Fibroblast of skin of scalp (primary cell): ENCODE measurements at places on chromosomes 2 and 18.

DNA sequence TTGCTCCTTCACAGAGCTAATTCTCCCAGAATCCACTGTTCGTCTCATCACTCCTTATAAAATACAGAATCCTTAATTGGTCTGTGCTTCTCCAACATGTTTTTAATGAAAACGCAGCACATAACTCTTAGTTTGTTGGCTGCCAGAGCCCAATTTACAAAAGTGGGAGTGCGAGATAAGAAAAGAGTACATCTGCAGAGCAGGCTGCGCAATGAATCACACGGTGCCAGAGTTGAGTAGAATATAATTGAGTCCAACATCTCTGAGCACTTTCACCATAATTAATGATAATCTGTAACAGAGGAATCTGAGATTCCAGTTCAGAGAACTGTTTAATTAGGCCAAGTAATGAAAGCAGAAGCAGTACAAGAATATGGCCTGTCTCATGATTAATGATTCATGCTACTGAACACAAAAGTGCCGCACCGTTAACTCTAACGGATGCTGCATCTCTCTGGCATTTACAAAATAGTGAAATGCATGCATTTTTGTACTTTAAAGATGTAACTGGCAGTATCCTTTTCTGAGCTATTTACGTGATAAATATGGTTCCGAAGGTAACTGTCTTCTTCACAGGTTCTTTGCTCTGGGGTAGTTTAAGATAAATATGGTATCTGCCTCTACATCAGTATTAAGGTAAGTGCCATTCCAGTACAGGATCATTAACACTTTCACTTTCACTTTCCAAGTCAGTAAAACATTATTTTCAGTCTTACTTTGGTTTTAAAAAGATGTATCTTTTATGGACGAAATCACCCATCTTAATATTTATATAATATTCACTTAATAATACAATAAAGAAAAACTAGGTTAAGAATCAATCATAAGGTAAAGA, 785.6 kb downstream of the NR4A2 start:
- peak; percentile 2 for DNase-seq

- DNase-seq: no peak
These were observed 83.4 kb downstream of the ZFP36L2 start for GRCh38 chr2:43142921-43143438.

DNA sequence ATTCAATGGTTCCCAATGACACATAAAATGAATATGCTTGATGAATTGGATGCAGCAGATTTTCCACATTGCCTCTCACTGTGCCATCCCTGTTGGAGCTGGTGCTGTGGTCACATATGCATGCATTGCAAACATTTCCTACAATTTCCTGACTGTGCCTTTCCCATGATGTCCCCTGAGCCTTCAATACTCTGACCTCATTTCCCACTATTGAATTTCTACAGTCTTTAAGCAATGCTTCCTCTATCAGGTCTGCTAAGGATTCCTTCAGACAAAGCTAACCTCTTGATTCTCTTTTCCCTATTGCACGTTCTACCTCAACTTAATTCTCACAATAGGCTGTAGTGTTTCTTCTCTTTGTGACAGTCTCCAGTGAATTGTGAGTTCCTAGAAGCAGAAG, 342.5 kb upstream of the CRIM1 start:
- peak; percentile 0 for DNase-seq

- peak; percentile 95 for DNase-seq
These were observed 329.9 kb downstream of the DLGAP1 start for GRCh38 chr18:4125224-4125623.

GRCh38 chr18:55539240-55539639, 48.8 kb downstream of the TCF4 start:
- peak; percentile 49 for DNase-seq

DNA sequence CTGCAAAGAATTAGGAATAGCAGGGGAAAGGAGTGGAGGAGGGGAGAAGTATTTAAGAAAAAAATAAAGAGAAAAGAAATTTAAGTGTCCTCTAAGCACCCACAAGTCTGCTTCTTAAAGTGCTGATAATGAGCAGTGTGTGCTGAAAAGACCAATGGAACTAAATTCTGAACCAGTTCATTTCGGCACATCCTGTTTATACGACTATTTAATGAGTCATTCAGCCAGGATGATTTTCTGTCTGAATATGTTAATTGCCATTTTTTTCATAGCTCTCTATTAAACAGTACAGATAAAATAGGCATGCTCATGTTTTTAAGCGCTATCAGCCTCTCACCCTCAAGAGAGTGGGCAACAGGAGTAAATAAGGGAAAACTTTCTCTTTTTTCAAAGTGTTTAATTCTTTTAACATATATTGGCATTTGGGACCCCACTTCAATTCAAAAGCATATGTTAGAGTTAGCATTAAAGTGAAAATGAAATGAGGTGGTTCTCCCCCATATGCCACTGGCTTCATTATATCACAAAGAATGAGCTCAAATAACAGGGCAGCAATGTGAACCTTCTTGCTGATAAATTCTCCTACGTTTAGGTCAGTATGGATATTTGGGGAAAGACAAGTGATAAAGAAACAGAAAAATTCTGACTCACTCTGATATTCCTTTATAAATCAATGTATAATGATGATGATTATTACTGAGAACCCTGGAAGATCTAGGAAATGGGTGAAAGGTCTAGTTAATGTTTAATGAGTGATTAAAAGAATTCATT, 87.5 kb downstream of the TCF4 start:
- peak; percentile 87 for DNase-seq

- DNase-seq: no peak
These were observed 105.7 kb downstream of the DPP10 start for GRCh38 chr2:114548151-114548550.

- DNase-seq: no peak
These were observed 17.5 kb downstream of the FTCDNL1 start for GRCh38 chr2:199833525-199833924.

DNA sequence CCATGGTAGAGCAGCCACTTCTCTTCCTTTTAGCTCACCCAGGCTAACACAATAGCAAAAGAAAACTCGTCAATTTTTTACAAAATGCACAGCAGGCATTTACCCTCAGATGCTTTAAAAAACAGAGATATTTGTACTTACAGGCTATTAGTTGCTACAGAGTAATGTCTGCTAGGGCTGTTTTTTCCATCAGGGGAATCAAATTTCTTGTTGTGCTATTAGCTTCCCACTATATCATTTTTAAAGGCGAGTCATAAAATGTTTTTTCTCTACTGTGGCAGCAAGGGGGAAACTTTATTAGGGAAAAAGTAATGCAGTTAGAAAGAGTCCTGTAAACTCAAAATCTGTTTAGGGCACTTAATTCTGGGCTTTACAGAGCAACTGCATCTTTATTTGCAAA, 277.9 kb upstream of the THSD7B start:
- DNase-seq: no peak

DNA sequence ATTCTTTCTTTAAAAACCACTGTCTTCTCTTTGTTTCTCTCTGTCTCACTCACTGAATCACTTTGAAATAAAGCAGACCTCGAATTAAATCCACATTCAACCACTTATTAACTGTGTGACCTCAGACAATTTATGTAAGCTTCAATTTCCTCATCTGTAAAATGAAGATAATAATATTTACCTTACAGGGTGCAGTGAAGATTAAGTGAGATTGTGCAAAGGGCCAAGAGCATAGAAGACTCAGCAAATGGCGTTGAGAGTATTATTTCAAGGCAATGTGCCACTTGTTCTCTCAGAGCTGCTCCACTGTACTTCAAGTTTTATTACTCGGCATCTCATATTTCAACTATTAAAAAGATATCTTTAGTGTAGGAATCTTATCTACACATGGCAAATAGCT, 454.2 kb upstream of the HNRNPA3 start:
- DNase-seq: no peak

DNA sequence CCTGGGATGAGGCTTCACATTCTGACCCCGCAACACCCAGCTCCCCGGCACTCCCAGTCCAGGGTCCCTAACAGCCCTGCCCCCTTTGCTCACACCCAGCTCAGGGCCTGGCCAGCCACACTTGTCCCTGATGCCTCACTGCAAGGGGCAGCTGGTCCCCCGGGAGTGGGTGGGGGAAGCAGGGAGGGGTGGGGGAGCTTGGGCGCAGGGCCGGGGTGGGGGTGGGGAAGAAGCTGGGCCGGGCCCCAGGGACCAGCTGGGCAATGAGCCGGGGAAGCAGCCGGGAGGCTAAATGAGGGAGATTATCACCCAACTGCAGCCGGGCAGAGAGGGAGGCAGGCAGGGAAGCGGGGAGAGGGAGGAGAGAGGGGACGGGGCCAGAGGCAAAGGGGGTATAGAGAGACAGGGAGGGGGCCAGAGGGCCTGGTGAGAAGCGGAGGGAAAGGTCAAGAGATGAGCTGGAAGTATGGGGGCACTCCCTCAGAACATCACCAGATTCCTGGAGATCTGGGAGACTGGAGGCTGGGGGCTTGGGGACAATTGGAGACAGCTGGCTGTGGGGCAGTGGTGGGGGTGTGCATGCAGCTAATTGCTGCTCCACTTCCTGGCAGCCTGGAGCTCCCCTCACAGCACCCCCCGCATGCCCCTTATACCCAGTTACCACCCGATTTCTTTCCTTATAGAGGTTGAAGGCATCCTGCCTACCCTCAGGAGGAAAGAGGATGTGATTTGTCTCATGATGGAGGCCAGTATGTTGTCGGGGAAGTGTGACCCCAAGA, 2.5 kb upstream of the ASIC4 start:
- DNase-seq: no peak

GRCh38 chr2:164899121-164899520, 56.2 kb downstream of the SLC38A11 start:
- no peak for DNase-seq

DNA sequence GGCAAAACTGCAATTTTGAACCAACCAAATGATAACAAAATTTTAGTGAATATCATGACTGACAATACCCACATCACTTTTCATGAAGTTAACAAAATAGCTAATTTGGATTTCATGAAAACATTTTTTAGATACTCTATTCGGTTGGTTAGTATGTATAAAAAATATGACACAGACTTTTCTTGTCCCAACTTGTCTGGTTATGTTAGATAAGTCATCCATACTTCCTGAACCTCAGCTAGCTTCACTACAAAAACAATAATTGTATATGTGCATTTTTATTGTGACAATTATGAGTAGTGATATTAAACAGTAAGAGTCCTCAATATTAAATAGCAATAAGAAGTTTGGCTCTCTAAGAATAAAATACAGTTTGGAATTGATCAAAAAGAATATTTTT, 408.1 kb upstream of the DSEL start:
- no peak for DNase-seq

DNA sequence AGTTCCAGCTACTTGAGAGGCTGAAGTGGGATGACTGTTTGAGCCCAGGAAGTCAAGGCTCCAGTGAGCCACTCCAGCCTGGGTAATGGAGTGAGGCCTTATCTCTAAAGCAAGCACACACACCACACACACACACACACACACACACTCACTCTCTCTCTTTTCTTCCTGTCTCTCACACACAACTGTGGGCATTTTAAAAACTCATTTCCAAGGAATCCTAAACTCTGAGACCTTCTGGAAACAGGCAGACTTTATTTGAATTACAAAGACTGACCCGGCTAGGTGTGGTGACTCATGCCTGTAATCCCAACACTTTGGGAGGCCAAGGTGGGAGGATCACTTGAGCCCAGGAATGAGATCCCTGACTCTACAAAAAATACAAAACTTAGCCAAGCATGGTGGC, 21.3 kb downstream of the WDSUB1 start:
- peak; percentile 21 for DNase-seq

DNA sequence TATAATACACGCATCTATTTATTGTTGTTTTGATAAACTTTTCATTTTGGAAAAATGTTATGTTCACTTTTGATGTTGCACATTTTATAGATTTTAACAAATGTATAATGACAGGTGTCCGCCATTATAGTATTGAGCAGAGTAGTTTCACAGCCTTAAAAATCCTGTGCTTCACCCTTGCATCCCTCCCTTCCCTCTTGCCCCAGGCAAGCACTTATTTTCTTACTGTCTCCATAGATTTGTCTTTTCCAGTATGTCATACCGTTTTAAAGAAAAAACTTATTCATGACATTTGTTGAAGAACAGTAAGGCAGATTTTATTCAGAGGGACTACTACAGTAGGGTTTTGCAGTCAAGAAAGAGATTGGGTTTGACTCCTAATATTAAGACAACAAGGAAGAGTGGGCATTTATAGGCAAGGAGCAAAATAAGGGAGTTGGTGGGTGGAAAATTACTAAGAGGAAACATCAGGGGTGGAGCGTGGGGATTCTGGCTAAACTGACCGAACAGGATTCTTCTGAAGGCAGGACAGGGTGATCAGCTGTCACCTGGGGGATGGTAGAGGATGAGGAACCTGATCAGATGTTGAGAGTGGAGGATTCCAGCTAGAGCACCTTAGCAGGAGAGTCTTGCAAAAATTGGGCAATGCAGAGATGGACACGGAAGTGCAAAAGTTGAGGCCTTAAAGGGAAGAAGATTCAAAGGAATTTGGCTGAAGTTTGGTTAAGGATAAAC, 108.8 kb downstream of the NCK2 start:
- no peak for DNase-seq

- no peak for DNase-seq
These were observed 1391.1 kb downstream of the SUCLG1 start for GRCh38 chr2:83067947-83068346.

- DNase-seq: no peak
These were observed 654.9 kb downstream of the ADCYAP1 start for GRCh38 chr18:1559563-1559962.

- DNase-seq: no peak
These were observed 749.2 kb downstream of the ADCYAP1 start for GRCh38 chr18:1653873-1654272.

DNA sequence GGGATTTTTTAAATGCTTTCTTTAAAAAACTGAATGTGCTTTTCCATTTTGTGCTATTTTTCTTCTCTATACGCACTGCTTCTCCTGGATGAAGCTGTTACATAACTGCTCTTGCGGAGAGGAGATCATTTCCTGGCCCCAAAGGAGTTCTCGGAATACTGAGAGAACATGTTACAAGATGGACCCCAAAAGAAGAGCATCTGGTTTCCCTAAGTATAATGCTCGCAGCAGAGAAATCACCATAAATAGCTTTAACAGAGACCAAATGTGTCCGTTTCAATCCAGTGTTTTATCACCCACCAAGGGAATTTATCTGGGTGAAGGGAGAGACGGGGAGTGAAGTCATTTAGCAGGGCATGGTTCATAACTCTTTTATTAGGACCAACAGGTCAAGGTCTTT, 80.1 kb downstream of the RBM43 start:
- DNase-seq: no peak

GRCh38 chr2:161147856-161148255, 12.4 kb upstream of the TANK start:
- no peak for DNase-seq

GRCh38 chr2:196162586-196163175, 8.7 kb downstream of the STK17B start:
- DNase-seq: no peak

GRCh38 chr2:236545814-236546480, 23.7 kb upstream of the ACKR3 start:
- DNase-seq: no peak

GRCh38 chr18:75016025-75016717, 192.8 kb downstream of the PTGR3 start:
- DNase-seq: peak; percentile 9
